ENCODE measurements at places on chromosomes 4 and X. TPM values are rescaled to one million over a fixed set of nuclear protein-coding genes. Genes with fewer than 3 reads are reported as not detected.

- no peaks in the 10 kb centered on the region for H3K4me1 ChIP-seq
- H3K27me3 ChIP-seq: no peaks in the 10 kb centered on the region
- H3K4me3 ChIP-seq: no peak overlapping the region
- no peak overlapping the region for H3K27ac ChIP-seq
- DNase-seq: no peak
- no peaks in the 10 kb centered on the region for H3K36me3 ChIP-seq
These were observed 1511.0 kb upstream of the ADGRL3 start for GRCh38 chr4:59689149-59689548.

DNA sequence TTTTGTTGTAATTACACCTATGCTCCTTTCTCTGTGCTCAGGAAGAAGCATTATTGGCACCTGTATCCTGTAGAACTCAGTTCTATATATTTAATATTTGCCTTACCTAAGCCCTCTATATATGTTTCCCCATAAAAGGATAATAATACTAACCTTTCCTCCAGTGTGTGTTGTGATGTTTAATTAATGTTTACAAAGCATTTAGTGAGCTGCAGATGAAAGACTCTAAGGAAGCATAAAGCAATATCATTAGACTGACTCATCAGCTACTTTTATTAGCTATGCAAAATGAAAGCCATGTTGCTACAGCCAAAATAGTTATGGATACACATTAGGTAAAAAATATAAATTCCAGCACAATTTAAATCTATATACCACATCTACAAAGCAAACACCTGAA, 93.6 kb upstream of the PTPN13 start:
- H3K4me3 ChIP-seq: no peak overlapping the region
- H3K27ac ChIP-seq: no peak overlapping the region
- no peaks in the 10 kb centered on the region for H3K36me3 ChIP-seq
- DNase-seq: no peak

- peaks cover 17% of the 10 kb centered on the region for H3K4me1 ChIP-seq
- peaks cover 23% of the 10 kb centered on the region for H3K27me3 ChIP-seq
- H3K4me3 ChIP-seq: no peak overlapping the region
- H3K27ac ChIP-seq: no peak overlapping the region
These were observed 73.6 kb downstream of the CEP44 start for GRCh38 chr4:174357321-174357720.

GRCh38 chrX:105282077-105282476, 61.6 kb upstream of the TEX13A start:
- DNase-seq: no peak
- no peaks in the 10 kb centered on the region for H3K36me3 ChIP-seq

GRCh38 chrX:78653118-78653822, 5.9 kb downstream of the RTL3 start:
- peaks cover under 1% of the 10 kb centered on the region for H3K36me3 ChIP-seq
- peaks cover 40% of the 10 kb centered on the region for H3K4me1 ChIP-seq
- DNase-seq: no peak
- no peaks in the 10 kb centered on the region for H3K27me3 ChIP-seq

DNA sequence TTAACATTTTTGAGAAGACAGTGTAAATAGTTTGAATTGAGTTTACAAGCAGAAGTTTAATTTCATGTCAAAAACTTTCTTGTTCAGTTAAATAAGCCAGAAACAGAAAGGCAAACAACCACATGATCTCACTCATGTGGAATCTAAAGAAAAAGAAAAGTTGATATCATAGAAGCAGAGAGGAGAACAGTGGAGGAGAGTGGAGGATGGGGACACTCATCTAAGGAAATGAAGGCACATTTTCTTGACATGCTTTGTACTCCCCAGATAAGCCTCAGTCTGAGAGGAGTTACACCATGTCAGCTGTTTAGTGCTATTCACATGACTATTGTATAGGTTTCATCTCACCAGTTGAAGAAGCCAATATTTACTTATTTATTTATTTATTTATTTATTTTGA, 13.5 kb downstream of the SNCA start:
- peaks cover 3% of the 10 kb centered on the region for H3K4me1 ChIP-seq
- peaks cover 6% of the 10 kb centered on the region for H3K27me3 ChIP-seq
- no peak overlapping the region for H3K27ac ChIP-seq
- H3K4me3 ChIP-seq: no peak overlapping the region
- no peak for DNase-seq

- peaks cover 8% of the 10 kb centered on the region for H3K27me3 ChIP-seq
- H3K4me1 ChIP-seq: no peaks in the 10 kb centered on the region
- H3K27ac ChIP-seq: no peak overlapping the region
- DNase-seq: no peak
- no peak overlapping the region for H3K4me3 ChIP-seq
These were observed 39.5 kb downstream of the ADRA2C start for GRCh38 chr4:3805731-3806130.

GRCh38 chr4:6932918-6933317, 23.3 kb downstream of the TBC1D14 start:
- peaks cover 49% of the 10 kb centered on the region for H3K4me1 ChIP-seq
- H3K27ac ChIP-seq: no peak overlapping the region
- DNase-seq: no peak
- H3K4me3 ChIP-seq: no peak overlapping the region
- H3K27me3 ChIP-seq: no peaks in the 10 kb centered on the region

- peaks cover 45% of the 10 kb centered on the region for H3K4me1 ChIP-seq
- no peak for DNase-seq
These were observed 26.4 kb downstream of the NIPAL1 start for GRCh38 chr4:48042979-48043461.

- H3K4me3 ChIP-seq: no peak overlapping the region
- H3K27ac ChIP-seq: no peak overlapping the region
- DNase-seq: no peak
These were observed 103.0 kb upstream of the ENPP6 start for GRCh38 chr4:184320631-184321030.

DNA sequence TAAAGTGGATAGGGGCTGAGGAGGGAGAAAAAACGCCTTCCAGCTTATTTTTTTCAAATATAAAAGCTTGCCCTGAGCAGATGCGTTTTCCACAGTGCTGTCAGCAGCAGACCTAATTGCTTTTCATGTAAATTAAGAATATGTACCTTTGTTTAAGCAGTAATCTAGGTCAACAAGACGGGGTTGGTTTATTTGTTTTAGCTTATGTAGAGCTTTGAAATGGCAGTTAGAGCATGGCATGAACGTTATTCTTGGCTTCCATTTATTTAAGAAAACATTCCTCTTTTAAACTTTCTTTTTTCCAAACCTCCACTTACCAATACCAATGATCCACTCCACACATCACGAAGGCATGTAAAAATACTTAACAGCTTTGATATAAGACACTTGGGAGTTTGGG, 220.3 kb upstream of the TENM3 start:
- H3K36me3 ChIP-seq: no peaks in the 10 kb centered on the region
- no peaks in the 10 kb centered on the region for H3K27me3 ChIP-seq
- no peak overlapping the region for H3K27ac ChIP-seq
- no peak overlapping the region for H3K4me3 ChIP-seq
- no peak for DNase-seq

GRCh38 chr4:48636911-48637310, 143.2 kb downstream of the FRYL start:
- no peak overlapping the region for H3K4me3 ChIP-seq
- DNase-seq: no peak
- no peaks in the 10 kb centered on the region for H3K27me3 ChIP-seq
- H3K27ac ChIP-seq: no peak overlapping the region
- peaks cover 7% of the 10 kb centered on the region for H3K36me3 ChIP-seq
- H3K4me1 ChIP-seq: peaks cover 4% of the 10 kb centered on the region

- no peaks in the 10 kb centered on the region for H3K4me1 ChIP-seq
- H3K27me3 ChIP-seq: peaks cover 3% of the 10 kb centered on the region
- no peak overlapping the region for H3K27ac ChIP-seq
- H3K4me3 ChIP-seq: no peak overlapping the region
- H3K36me3 ChIP-seq: no peaks in the 10 kb centered on the region
These were observed 22.9 kb upstream of the COX7B2 start for GRCh38 chr4:46931981-46932380.

DNA sequence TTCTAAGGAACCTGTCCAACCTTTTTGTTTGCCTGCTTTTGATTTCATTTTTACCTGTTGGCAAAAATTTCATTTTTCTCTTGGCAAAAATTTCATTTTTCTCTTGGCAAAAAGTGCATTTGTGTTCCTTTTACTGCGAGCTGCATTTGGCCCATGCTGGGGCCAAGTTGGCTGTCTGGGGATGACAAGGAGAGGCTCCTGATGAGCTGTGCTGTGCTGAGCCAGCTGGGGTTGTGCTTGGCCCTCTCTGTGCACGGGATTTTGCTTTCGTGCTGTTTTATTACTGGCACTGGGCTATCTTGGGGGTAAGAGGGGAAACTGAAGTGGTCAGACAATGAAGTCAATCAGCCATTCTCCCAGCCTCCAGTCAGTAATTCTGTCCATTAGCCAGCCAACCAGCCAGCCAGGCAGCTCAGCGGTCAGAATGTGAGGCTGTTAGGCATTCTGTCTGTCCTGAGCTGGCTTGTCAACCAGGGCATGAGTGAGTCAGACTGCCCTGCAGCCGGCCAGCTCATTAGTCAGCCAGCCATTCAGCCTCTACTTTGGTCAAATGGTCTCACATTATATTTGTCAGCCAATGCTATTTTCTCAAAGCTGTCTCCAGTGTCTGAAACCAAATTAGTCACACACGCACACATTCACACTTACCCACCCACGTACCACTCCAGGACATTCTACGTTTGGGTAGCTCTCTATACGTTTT, 56.9 kb upstream of the PRPS1 start:
- no peak for DNase-seq
- H3K4me3 ChIP-seq: no peak overlapping the region
- no peaks in the 10 kb centered on the region for H3K4me1 ChIP-seq
- no peak overlapping the region for H3K27ac ChIP-seq

DNA sequence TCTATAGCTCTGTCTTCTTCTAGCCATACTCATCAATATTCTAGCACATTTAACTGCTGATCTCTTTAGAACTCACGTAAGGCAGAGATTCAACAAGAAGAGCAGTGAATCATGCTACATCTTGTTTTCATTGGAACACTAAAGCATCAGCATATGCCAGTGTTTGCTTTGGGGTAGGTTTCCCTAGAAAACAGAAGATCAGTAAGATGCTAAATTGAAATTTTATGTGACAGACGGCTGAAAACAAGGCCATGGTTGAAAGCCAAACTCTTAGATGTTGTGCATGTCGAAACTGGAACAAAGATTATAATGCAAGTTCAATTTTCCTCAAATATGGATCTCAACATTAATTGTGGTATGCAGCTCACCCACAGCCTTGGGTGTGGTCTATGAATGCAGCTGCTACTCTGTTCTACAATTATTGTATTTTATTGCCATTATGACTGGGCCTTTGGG, 107.6 kb downstream of the PDLIM5 start:
- no peaks in the 10 kb centered on the region for H3K4me1 ChIP-seq
- no peaks in the 10 kb centered on the region for H3K36me3 ChIP-seq
- no peak overlapping the region for H3K4me3 ChIP-seq
- no peak for DNase-seq

S100G gene
- not detected for total RNA-seq

GLA gene
- total RNA-seq: 28.9 TPM

EXOSC9 gene
- total RNA-seq: 56.2 TPM

SYP gene
- total RNA-seq: 2.7 TPM

RNF175 gene
- not detected for total RNA-seq

FHDC1 gene
- total RNA-seq: 0.10 TPM

INTS6L gene
- total RNA-seq: 32.5 TPM

SMIM10L2A gene
- 0.60 TPM for total RNA-seq

SUPT20HL2 gene
- total RNA-seq: not detected

IL2 gene
- total RNA-seq: 0.84 TPM

IGFBP7 gene
- total RNA-seq: 0.27 TPM

PRRG3 gene
- total RNA-seq: not detected
